ENCODE measurements at places on chromosomes 2 and 18.

DNA sequence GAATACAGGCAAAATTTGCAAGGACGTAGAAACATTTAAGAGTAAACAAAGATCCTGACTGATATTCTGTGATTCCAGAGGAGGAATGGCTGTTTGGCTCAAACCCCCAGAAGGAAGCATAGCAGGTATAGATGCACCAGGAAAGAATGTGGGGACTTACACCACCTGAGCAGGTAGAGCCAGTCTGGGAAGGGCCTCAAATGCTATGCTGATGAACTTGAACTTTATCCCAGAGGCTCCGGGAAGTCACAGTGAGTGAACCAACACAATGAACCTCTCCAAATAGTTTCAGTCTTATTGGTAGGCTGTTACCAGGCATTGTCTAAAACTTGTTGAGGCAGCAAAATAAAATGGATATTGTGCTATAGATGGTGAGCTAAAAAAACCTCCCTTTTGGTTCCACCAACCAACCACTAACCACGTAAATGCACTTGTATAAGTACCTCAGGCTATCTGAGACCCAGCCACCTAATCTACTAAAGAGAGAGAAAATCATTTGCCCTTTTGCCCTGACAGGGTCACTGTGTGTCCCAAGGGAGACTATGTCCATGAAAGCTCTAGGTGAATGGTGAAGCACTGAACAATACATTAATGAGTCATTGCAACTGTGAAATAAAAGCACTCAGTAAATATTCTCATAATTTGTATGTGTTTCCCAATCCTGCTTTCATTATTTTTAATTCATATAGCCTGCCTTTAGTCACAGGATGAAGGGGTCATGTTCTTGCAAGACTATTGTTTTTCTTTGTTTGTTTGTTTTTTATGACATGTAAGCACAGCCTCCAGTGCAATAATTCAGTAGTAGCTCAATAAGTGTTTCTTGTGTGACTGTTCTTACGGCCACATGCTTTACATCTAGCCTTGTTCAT is 911.6 kb downstream of the EPHA4 start:
- DNase-seq: no peak

DNA sequence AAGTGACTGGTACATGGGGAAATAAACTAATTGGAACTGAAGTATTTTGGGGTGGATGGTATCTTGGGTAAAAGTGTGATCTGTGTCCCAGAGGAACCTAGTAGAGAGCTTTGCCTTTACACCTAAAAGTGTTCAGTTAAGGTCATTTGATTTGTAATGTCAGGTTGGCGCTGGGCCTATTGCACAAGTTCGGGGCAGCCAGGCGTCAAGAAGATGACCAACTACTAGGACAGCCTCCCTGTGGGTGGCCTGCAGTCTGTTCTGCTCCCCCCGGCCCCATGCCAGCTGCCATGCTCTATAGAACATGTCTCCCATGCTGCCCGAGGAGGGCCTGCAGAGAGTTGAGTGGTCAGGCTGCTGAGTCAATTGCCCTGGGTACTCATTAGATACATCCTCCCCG is 10.1 kb downstream of the RRM2 start:
- peak; percentile 36 for DNase-seq

DNA sequence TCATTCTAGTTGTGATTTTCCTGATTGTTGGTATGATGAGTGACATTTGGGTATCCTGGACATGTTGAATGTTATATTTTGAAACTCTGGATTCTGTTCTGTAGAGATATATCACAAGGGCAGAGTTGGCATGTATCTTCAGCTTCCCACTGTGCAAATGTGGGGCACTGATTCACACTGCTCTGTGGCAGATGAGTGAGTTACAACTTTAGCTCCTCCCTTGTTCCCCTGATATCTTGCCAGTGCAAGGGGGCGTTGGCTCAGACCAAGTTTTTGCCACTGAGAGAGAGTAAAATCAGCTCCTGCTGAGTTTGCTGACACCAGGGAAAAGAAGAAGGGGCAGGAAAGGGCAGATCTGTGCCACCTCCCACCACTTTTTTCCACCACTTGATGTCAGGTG is 199.6 kb upstream of the MMADHC start:
- DNase-seq: no peak

DNA sequence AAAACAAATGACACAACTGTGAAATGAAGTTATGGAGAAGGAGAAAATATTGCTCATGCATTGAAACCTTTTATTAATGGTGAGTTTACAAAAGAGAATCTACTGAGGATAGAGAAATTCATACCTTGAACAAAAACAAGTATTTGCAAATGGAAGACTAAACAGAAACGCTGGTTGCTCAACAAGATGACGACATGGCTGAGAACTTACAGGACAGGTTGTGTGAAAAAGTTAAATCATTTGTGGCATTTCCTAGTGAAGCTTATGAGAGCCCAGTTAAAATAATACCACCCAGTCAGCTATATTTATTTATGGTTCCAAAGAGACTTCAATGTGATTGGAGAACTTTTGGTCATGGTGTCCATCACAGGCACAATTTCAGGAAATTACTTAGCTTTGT is 148.6 kb upstream of the PKDCC start:
- DNase-seq: no peak

DNA sequence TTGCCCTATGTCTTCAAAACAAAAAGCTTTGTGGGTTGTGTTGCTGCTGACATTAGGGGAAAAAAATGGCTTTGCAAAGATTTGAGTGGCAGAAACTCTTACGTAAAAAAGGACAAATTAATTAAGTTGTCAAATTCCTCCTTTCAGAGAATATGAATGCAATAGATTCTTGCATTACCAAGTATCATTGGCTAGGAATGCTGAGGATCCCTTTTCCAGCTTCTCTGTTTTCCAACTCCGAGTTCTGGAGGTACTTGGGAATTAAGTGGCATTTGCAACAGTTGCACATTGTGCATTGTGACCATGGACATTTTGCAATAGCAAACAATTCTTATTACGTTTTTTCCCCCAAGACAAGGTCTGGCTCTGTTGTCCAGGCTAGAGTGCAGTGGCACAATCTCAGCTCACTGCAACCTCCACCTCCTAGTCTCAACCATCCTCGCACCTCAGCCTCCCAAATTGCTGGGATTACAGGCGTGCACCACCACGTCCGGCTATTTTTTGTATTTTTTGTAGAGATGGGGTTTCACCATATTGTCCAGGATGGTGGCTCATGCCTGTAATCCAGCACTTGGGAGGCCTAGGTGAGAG is 29.9 kb upstream of the PPP1CB start:
- no peak for DNase-seq

DNA sequence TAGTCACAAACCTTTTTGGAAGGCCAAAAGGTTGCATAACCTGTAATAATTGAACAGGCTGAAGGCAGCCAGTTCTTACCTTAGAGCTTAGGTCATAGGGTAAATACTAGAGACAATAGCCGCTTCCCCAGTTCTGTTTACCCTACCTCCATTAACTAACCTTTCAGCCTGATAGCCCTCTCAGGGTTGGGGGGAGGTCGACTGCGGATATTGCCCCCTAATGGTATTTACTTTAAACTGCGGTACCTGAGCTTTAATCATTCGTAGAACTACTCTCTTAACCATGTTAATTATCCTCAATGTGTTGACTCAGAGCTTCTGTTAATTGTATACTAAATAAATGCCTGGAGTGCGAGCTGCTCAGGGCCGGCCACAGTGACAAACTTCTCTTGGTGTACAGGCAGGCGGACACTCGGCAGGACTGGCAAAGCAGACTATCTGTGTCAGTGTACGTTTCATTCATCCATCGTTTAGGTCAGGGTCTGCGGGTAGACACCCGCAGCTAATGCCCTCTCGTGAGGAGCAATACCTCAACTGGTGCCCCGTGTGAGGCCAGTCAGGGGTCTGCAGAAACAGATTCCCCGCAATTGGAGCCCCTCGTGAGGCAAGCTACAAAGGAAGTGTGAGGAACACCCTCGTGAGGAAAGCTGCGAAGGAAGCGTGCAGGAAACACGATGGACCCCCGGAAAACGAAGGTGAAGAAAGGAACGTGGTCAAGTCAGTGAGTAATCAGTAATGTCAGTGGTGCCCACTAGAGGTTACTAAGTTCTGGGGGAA is 115.3 kb upstream of the SCN7A start:
- DNase-seq: no peak

GRCh38 chr18:26711756-26712155 is 153.8 kb downstream of the AQP4 start:
- DNase-seq: no peak

GRCh38 chr2:120939595-120940318 is 204.1 kb downstream of the GLI2 start:
- DNase-seq: peak; percentile 65

DNA sequence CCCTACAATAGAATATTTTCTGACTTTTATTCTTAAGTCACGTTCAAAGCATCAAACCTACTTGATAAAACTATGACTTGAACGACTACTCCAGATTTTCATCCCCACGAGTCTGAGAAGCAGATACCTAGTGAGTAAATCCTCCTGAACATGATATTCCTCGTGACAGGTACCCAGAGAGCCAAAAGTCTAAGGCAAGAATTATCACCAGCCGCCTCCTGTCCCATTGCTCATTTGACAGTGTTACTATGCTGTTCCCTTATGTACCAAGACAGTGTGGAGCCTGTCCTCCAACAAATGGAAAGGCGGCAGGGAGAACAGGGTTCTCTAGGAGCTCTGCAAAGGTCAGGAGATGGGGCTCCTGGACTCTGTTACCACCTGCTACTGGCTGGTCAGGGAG is 8.3 kb upstream of the ALPK2 start:
- DNase-seq: no peak

GRCh38 chr2:15944325-15945017 is 4.1 kb downstream of the MYCN start:
- DNase-seq: no peak

GRCh38 chr2:76170009-76170384 is 459.3 kb upstream of the GCFC2 start:
- DNase-seq: no peak

DNA sequence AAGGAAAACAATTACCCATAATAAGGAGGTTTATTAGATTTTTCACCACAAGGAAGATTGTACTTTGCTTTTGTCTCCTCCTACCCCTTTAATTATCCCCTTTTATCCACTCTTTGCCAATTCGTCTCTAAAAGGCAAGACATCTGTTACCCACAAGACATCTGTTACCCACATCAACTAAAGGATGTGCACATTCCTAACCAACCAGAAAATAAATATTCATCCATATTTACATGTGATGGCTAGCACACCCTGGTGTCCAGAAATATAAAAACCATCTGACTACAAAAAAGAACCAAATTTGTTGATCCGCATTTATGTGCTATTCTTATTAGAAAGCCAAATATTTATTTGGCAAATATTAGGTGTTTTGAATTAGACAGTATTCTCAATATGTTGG is 35.7 kb downstream of the ACVR1C start:
- no peak for DNase-seq

GRCh38 chr2:86789687-86790133 is 1.0 kb downstream of the CD8A start:
- DNase-seq: no peak

DNA sequence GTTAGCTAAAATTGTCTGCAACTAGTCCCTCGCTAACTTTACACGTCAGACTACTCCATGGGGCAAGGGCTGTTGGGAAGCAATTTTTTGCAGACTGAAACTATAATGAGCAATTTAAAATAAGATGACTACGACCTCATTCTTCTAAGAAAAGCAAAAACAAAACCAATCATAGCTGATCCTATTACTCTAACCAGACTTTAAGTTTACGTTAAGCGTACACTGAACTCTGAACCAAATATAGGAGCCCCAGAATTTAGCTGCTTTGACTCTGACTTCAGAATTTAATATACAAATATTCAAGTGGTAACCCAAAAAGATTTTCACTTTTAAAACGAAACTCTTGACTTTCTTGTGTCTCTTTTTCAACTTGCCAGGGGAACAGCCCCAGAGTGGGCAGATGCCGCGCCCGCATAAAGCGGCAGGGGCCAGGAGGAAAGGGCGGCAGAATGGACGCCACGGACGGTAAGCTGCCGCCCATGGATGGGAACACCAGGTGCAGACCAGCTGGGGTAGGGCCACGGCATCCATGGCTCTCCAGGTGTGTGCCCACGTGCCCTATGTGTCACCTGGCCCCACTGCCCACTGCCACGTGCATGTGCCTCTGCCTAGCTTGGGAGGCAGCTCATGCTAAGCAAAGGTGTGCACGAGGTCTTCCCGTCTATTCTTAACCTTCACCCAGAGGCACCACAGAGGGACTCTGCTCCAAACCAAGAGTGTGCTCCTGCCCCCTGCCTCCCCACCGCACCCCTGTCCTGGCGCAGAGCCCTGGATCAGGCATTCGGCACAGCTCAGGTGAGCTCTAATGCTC is 217.6 kb downstream of the HDAC4 start:
- no peak for DNase-seq

DNA sequence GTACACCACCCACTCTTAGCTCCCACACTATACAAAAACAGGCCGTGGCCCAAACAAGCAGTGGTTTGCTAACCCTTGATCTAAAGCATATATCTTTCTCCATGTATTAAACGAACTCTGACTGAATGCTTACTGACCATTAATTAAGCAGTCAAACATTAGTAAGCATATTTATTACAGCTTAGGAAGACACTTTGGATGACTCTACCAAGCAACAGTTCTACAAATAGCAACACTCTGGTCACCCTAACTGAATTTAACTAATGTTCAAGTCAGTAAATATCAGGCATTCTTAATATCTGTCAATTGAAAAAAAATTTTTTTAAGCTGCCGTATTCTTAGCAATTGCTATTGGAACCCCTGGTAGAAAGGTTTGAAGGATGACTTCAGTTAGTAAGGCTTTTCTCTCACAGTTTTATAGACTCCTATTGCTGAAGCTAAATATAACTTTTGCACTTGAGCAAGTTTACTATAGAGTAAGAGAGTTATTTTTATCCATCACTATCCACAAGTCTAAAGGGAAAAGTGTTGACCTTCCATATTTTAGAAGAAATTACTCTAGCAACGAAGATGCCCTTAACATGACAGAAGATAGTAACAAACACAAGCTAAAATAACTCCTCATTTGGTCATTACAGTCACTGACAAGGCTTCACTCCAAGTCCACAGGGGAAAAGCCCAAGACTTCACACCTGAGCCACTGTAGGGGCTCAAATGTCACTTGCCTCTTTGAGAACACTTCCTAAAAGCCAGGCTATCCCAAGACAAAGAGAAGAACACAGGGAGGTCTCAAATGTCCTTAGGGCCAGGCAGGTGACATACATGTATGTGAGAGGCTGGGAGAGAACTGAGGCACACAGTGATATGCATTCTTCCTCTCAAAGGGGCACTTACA is 74.4 kb downstream of the RTN4 start:
- no peak for DNase-seq

GRCh38 chr18:44715842-44716241 is 35.2 kb downstream of the SETBP1 start:
- no peak for DNase-seq

All from erythroblast (primary cell).